CD8-positive, alpha-beta memory T cell (primary cell): ENCODE measurements at places on chromosomes 5 and 9. TPM values are rescaled to one million over a fixed set of nuclear protein-coding genes. Genes with fewer than 3 reads are reported as not detected.

Gene CDH6
- total RNA-seq: not detected

Gene BTNL9
- total RNA-seq: not detected

Gene CDC25C
- total RNA-seq: 5.3 TPM

Gene TLR4
- total RNA-seq: 0.51 TPM

Gene GRM6
- not detected for total RNA-seq

- DNase-seq: no peak
Measured at GRCh38 chr5:44321144-44321725, 68.0 kb downstream of the FGF10 start.

DNA sequence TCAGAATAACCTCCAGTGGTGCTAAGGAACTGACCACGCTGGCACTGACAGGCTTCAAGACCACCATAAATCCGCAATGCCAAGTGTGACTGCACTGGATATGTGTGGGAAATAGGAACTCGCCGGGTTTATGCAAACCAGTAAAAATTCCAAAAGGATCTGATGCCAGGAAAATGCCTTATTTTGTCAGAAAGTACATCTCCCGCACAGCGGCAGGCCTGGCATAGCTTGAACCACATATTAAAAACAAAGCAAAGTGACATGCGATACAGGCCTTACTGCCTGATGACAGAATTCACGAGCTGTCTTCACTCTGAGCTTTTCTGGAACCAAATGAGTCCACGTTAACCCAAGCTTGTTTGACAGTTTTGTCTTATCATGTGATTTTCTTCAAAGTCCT lies 139.6 kb downstream of the GLIS3 start:
- DNase-seq: no peak

GRCh38 chr9:135016037-135016640 lies 71.3 kb upstream of the OLFM1 start:
- no peak for DNase-seq

DNA sequence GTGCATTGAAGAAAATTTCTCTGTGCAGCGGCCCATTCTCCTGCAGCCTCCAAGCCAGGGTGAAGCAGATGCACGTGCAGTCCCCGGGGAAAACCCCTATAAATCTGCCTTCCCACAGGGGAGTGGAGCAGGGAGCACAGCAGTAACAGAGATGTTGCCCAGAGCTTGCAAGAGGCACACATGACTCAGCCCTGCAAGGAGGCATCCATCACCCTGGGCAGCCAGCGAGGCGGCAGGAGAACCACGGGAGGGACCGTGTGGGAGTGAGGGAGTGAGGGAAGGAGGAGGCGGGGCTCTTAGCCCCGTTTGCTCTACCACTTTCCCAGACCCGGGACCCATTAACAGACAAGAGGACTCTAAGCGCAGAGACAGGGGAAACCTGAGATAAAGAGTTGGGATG lies 96.2 kb upstream of the ARAP3 start:
- DNase-seq: no peak

- DNase-seq: no peak
Measured at GRCh38 chr9:127095411-127095810, 27.0 kb downstream of the ANGPTL2 start.

- DNase-seq: no peak
Measured at GRCh38 chr9:125651576-125652232, 55.3 kb downstream of the MAPKAP1 start.

- no peak for DNase-seq
Measured at GRCh38 chr9:99451112-99451606, 229.1 kb downstream of the SEC61B start.

DNA sequence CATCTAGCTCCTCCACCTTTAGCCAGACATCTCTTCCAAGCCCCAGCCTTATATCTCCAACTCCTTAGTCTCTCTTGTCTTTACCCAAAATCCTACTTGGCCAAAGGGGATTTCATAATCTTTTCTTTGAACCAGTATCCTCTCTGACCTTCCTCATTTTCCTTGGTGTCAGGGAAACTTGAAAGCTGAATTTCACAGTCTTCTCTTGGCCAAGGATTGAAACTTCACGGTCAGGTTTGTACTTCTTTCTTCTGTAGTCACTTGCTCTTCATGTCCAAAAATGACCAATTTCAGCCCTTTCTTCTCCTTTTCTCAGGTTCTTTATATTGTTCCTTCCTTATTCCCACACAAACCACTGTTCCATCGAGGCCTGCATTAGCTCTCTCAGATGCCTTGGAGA lies 473.7 kb upstream of the KLF4 start:
- no peak for DNase-seq

- no peak for DNase-seq
Measured at GRCh38 chr5:152514827-152515397, 109.8 kb upstream of the NMUR2 start.

DNA sequence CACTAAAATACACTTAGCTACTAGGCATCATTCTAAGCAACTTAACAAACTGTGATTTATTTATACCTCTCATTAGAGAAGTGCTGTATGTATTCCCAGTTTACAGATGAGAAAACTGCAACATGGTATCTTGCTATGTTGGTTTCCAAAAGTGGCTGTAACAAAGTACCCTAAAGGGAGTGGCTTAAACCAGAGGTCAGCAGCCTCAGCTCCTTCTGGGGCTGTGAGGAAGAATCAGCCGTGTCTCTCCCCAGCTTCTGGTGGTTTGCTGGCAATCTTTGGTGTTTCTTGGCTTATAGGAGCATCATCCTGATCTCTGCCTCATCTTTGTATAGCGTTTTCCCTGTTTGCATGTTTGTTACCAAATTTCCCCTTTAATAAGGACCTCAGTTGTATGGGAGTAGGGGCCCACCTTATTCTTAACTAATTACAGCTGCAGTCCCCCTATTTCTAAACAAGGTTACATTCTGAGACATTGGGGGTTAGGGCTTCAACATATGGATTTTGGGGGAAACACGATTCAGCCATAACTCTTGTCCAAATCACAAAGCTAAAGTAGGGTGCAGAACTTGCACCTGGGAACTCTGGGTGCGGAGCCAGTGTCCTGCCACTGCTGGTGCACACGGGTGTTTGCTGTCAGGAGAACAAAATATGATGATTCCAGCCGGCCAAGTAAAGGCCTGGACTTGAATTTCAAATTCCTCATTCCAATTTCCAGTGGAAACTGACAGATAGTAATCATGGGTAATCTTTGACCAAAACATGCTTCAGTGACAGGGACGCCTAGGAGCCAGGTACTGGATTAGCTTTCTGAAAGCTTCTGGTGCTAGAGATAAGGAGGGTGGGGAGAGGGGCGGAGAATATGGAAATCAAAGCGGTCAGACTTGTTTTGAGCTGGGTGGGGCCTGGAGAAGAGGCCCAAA lies 43.3 kb downstream of the RAI14 start:
- DNase-seq: no peak

- no peak for DNase-seq
Measured at GRCh38 chr5:113161806-113162205, 185.2 kb downstream of the DCP2 start.

DNA sequence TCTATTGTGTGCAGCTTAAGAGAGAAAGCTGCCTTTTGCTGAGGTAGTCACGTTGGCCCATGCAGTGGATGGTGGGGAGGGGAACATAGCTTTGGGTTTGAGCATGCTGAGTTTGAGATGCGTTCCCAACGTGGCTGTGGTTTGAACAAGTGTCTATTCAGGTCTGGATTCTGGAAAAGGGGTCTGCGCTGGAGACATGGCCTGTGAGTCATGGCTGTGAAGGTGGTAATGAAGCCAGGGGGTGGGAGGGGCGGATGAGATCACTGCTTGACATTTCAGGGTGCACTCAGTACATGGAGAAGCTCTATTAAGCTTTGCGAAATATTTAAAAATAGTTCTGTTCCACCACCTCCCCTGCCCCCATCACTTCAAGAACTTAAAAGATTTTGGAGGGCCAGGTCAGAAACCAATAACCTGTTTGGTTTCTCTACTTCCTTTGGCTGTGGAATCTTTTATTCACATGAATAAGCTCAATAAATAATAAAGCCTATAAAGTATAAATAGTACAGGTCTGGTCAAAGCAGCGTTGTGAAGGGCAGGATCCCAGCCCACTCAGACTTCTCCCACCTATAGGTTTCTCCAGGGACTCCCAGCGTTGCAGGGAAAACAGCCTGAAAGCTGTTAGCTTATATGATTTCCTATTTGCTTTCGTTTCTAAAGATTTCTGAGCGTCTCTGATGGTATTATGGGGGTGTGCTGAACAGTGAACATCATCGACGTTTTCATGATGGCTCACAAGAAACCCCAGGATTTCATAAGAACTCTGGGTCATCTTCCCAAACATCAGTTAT lies 189.9 kb downstream of the NSG2 start:
- DNase-seq: no peak
